Foreskin fibroblast (primary cell): ENCODE measurements at places on chromosomes 6 and 20.
A peak's percentile ranks its signal among the peaks of the same experiment; 100 is the strongest.

GRCh38 chr6:41371461-41371991 is 36.1 kb downstream of the NCR2 start:
- peak; percentile 39 for DNase-seq

GRCh38 chr20:14523090-14523489 is 185.7 kb upstream of the FLRT3 start:
- peak; percentile 9 for DNase-seq

DNA sequence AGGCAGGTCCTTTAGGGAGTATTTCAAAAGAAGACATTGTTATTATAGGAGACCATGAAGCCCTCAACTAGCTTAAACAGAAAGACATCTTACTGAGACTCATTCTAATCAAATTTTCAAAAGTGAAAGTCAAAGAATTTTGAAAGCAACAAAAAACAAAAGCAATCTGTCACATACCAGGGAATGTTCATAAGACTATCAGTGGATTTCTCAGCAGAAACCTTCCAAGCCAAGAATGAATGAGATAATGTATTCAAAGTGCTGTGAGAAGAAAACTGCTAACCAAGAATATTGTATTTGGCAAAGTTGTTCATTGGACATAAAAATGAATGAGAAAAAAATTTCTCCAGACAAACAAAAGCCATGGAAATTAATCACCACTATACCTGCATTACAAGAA is 48.2 kb upstream of the FUT9 start:
- no peak for DNase-seq

GRCh38 chr6:52190409-52190808 is 4.2 kb downstream of the IL17A start:
- DNase-seq = no peak

GRCh38 chr6:25311331-25311840 is 32.2 kb downstream of the CARMIL1 start:
- DNase-seq = peak; percentile 67

DNA sequence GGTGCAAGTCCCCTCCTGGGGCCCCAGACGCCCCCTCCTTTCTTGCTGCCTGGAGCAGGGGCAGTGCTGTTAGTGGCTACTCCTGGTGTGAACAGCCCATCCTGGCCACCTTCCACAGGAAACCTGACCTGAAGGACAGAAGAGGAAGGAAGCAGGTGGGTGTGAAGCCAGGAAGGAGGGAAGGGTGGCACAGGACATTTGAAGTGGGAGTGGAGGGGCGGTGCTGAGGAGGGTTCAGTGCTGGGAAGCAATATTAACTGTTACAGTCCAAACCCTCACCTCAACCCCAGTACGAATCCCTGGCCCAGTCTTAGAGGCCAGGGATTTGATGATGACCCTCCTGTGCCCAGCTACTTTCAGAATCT is 766 bp downstream of the PRICKLE4 start:
- no peak for DNase-seq

DNA sequence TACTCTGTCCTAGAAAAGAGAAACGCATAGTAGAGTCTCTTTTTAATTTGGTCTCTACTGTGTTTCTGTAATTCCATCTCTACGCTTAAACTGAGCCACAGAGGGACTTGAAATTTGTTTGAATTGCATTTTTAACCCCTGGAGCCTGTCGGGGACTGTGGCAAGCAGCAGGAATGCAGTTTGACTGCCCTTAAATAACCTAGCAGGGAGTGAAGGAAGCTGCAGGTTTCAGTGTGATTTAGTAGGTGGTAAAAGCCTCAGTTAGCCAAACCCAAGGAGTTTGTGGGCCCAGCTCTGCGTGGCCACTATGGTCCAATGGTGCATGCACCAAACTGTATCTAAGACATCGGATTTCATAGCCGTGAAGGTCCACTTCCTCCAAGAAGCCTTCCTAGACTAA is 70.3 kb upstream of the MC3R start:
- no peak for DNase-seq

DNA sequence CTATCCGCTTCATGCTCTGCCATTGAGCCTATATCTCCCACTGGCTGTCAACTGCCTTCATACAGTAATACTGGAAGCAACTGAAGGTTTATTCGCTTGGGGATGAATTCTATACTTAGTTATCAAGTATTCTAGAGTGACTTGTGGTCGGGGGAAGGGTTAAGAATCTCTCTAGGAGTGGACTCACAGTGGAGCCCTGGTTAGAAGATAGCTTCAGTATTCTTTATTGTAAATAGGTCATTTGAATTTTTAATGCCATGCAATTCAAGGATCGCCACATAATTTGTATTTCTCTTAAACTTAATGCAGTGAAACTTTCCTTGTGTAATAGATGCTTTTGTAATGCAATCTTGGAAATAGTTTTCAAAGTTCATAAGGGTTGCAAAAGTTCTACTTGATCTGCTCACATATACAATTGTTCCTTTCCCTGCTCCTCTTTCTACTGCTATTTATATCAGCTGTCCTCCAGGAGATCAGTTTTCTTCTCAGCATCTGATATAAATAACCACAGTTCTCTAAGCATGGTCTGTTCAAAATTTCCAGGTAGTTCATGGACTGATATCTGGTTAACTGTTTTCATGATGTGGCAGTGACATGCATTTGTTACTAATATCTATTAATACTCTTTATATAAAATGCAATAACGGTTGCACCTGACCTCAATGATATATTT is 120.3 kb downstream of the KCNQ5 start:
- no peak for DNase-seq

- no peak for DNase-seq
Measured at GRCh38 chr20:50191065-50191543, 474 bp downstream of the CEBPB start.

DNA sequence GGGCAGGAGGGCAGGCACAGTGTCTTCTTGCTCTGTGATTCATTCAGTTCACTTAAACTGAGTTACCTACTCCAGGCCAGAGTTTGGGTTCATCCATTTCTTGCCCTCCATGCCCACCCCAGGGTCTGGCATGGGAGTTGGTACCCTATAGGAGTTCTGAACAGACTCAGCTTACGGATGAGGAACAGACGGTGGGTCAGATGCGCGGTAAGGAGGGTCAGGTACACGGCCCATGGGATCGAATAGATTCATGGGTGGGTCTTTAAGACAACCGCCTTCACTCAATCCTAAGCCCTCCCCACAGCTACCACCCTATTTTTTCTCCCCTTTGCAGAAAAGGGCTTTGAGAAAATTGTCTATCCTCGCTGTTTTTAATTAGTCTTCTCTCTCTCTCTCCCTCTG is 13.1 kb upstream of the TRIB3 start:
- DNase-seq = no peak

GRCh38 chr6:166162599-166163342 is 4.9 kb downstream of the TBXT start:
- DNase-seq = no peak

DNA sequence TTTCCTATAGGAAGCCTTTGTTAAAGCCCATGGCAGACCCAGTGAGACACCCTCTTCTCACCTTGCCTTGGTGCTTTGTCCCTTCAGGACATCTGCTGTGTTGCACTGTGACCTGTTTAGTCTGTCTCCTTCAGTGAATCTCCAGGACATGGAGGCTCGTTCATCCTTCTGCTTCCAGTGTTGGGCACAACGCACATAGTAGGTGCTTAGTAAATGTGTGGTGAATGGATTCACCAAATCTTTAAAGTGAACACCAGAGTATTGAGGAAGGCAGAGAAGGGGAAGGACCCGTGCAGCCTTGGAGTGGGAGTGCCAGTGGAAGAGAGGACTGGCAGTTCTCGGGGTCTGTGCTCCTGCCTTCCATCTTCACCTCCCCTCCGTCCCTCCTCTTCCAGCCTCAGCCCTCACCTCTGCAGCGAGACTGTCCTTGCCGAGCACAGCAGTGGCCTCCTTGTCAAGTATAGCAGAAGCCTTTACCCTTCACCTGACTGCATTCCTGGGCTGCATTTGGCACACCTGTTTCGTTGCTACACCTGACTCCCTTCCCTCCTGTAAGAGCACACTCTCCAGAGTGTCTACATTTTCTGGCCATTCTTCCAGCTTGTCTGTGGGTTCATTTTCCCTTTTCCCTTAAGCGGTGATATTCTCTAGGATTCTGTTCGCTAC is 49.2 kb downstream of the ARID1B start:
- no peak for DNase-seq

DNA sequence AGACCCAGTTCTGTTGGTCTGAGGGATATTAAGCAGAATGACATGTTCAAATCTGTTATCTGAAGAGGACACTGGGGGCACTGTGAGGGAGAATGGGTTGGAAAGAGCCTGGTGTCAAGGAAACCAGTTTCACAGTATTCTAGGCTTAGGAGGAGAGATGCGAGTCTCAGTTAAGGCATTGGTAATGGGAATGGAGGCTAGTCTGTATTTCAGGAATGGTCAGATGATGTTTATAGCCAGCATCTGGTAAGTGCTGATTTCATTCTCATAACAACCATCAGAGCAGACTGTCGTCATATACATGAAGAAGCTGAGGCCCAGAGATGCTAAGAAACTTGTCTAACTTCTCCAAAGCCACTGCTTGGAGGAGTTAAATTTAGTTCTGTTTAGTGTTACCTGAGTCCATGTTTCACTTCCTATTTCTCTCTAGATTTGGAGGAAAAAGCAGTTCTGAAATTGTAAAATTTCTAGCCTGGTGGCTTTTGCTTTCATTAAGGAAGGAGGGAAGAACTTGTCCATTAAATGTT is 242.0 kb downstream of the ARID1B start:
- peak; percentile 38 for DNase-seq

- DNase-seq = peak; percentile 7
Measured at GRCh38 chr6:21935561-21936028, 342.0 kb downstream of the SOX4 start.

- no peak for DNase-seq
Measured at GRCh38 chr6:164419099-164419498, 890.3 kb downstream of the C6orf118 start.

DNA sequence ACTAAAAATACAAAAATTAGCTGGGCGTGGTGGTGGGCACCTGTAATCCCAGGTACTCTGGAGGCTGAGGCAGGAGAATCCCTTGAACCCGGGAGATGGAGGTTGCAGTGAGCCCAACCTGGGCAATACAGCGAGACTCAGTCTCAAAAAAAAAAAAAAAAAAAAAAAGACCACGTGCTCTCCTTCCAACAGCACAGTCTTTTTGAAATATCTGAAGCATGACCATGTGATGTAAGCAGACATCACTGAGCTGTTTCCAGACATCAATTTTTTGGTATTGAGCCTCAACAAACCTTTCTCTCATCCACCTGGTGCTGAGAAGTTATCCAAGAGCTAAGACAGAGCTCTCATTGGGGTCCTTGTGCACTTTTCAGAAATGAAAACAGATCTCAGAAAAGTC is 249.2 kb downstream of the FOXA2 start:
- no peak for DNase-seq

- no peak for DNase-seq
Measured at GRCh38 chr20:11108102-11108810, 434.5 kb upstream of the JAG1 start.

DNA sequence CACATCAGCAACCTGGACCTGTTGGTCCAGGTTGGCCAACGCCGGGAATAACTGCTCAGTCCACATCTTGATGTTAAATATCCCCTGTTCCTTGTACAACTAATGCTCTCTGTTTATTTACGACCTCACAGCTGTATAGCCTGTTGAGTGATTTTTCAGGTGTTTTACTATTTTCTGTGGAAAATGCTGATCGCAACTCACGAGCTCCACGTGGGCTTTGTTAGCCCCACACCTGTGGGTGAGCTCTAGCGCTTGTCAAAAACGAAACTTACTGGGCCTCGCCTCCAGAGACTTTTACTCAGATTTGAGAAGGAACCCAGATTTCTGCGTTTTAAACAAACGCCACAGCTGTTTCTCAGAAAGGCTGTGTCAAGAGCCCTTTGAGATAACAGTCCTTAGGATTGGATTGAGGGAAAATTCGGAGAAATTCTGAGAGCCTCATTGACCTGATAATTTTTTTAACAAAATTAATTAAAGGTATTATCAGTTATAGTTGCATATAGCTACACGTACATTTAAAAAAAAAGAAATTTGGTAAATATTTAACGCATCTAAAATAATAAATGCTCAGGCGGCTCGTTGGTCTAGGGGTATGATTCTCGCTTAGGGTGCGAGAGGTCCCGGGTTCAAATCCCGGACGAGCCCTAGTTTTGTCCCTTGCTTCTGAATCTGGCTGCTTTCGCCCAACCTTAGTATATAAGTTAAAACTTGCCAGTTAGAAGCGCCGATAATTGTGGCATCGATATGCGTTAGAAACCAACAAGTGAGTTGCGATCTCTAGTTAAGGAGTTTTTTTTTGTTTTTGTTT is 16.7 kb downstream of the HMGN4 start:
- DNase-seq = peak; percentile 48

- DNase-seq = no peak
Measured at GRCh38 chr6:116616737-116617053, 416 bp downstream of the RSPH4A start.

GRCh38 chr20:24131281-24131680 is 142.7 kb upstream of the GGTLC1 start:
- no peak for DNase-seq

DNA sequence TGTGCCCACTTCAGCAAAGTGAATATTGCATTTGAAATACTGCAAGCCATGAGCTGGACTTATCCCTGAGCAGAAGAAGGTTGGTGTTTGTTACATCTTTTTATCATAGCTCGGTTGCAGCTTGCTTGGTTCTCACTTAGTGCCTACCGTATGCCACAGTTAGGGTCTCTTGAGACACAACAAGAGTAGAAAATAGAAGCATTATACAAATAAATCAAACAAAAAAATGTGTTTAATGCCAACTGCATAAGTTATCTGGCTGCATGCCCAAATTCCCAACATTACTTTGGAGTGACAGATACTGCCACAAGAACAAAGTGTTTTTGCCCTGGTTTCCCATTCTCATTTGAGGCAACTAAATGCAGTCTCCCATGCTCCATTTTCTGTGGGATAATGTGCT is 53.9 kb upstream of the LAMP5 start:
- DNase-seq = peak; percentile 80

GRCh38 chr6:7047128-7047527 is 60.6 kb upstream of the RREB1 start:
- DNase-seq = no peak

DNA sequence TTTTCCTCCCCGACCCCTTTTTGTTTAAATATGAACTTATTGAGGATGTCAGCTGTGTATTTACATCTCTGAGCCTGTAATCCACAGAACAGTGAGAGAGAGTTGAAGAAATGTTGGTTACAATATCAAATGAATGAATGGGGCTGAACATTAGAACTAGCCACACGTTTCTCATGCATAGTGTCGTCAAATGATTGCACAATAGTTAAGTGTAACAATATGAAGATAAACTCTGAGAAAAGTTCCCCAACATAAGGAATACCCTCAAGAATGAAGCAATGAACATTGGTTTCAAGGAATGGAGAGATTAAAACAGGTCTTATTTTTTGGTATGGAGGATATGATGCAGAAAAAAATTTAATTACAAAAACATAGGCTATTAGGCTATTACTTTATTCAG is 100.5 kb upstream of the DTNBP1 start:
- DNase-seq = peak; percentile 21
